ENCODE measurements at places on chromosomes 16 and 17.

- no peak for DNase-seq
Observed at GRCh38 chr16:80947708-80948625, 58.7 kb downstream of the CMC2 start.

DNA sequence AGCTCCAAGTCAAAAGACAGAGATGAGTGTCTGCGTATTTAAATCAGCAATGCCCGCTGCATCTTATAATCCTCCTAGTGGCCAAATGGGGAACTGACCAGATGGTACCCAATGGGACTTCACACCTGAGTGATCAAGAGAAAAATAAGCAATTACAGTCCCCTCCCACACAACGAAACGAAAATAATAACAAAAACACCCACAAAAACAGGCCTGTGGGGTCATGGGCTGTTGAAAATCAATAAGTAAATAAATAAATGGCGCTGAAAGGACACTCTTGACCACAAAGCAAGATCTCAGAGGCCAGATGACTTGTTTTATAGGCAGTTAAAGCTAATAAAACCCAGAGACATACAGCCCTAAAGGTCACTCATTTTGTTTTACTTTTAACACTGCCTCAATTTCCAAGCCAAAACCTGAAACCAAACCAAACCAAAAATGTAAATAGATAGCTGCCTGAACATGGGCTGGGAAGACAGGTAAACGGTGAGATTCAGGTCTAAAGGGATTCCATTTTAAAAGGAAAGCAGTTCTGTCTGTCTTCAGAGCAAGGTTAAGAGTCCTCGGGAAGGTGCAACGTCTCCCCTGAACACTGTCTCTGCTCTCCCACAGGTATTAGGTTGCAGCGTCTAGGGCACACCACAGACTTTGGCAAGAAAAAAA lies 1.3 kb downstream of the ZNF821 start:
- DNase-seq = no peak

DNA sequence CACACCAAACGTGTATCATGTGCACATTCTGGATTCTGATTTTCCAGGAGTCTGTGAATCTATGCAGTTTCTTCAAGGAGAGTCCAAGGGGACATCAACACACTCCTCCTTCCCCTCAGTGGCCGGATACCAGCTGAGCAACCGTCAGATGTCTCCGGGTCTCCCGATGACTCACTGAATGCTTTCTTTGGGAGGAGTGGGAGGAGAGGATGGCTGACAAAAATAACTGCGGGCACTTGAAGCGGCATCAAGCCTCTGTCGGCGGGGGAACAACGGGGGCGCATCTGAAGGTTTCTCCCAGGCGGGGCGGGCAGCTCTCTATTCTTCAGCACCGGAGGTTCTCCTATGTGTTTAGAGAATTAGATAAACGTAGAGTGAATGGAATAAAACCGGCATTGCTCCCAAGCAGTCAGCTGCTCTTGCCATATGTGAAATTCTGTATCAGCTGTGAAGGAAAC lies 24.6 kb upstream of the LRRC75A start:
- no peak for DNase-seq

DNA sequence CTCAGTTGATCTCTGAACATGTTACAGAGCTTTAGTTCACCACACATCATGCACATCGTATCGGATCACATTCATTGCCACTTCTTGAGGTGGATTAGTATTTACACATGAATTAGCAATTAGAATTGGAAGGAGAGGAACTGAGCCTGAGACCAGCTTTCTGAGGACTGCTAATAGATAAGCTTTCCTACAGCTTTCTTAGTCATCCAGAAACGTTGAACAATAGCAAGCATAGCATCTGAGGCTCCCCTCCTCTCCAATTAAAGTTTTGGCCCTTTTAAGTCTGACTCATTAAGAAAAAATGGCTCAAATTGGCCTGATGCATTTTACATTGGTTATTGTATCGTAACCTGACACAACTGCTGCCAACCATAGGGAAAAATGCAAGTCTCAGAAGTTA lies 1130.4 kb downstream of the CDH8 start:
- DNase-seq = no peak

GRCh38 chr16:11392041-11392581 lies 46.9 kb downstream of the RMI2 start:
- DNase-seq = no peak

GRCh38 chr17:62781356-62781755 lies 26.8 kb downstream of the MARCHF10 start:
- no peak for DNase-seq

GRCh38 chr16:69132424-69133252 lies at the start of the genes CHTF8 and UTP4:
CHTF8 (minus strand) TSS chr16:69132588; CDS start chr16:69121458, 11,130 bp downstream.
UTP4 (plus strand) TSS chr16:69132649; CDS start chr16:69133460, 811 bp downstream.
- DNase-seq = no peak

DNA sequence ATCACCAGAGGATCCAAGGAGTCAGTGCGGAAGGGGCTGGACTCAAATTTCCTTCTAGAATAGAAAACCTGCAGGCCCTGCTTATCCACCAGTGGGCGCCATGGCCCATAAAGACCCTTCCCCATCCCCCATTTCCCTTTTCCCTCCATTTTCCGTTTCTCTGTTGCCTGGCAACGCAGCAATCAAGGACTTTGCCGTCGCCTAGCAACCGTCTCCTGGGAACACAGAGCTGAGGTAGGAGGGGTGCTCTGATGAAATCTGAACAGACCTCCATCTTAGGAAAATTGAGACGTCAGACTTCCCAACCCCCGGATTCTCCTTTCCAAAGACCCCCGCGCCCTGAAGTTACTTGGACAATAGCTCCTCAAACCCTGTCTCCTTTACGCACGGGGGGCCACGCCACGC lies 5.7 kb downstream of the DLG4 start:
- DNase-seq = no peak

- DNase-seq = no peak
Observed at GRCh38 chr16:66705790-66706505, 9.4 kb upstream of the CMTM4 start.

- no peak for DNase-seq
Observed at GRCh38 chr16:31083981-31084380, 4.8 kb downstream of the PRSS53 start.

- DNase-seq = no peak
Observed at GRCh38 chr17:82370471-82371332, 863 bp upstream of the UTS2R start.

DNA sequence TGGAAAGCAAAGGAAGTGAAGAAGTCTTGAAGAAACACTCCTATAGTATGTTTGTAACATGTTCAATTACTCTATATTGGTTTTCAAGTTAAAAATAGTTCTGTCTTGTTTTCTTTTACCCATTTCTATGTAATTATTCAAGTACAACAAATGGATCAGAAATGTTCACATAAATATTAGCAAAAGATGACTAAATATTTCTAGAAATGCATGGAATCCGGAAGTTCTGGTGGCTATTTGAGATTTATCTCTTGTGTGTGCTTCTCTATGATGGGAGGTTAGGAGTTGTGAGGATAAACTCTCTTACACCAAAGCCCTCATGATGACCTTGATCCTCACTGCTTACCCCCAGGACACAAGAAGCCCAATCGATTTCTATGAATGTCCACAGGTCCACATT lies 237.5 kb downstream of the CDH8 start:
- DNase-seq = no peak

GRCh38 chr16:57304169-57305061 lies 19.9 kb upstream of the PLLP start:
- peak; percentile 37 for DNase-seq

DNA sequence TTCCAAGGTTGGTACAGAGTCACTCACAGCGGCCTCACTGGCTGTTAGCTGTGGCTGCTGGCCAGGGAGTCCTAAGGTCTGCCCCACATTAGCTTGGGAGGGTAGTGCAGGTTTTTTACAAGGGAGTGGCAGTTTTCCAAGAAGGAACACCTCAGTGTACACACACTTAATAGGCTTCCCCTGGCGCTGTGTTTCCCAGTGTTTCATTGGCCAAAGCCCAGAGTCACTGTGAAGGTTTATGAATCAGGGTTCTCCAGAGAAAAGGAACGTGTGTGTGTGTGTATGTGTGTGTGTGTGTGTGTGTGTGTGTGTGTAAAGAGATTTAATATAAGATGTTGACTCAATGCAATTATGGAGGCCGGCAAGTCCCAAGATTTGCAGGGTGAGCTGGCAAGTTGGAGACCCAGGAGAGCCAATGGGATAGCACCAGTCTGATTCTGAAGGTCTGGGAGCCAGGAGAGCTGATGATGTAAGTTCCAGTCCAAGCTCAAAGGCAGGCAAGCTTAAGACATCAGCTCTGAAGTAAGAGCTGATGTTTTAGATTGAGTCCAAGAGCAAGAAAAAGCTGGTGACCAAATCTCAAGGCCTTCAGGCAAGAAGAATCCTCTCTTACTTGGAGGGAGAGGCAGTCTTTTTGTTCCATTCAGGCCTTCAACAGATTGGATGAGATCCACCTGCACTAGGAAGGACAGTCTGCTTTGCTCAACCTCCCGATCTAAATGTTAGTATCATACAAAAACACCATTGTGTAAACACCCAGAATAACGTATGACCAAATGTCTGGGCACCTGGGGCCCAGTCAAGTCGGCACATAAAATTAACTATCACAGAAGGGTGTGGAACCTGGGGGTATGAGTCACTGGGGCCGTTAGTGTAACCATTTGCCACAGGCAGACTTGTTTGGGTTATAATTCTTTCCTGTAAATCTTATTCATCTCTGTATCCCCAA lies 206.8 kb downstream of the PRKCA start:
- peak; percentile 70 for DNase-seq

DNA sequence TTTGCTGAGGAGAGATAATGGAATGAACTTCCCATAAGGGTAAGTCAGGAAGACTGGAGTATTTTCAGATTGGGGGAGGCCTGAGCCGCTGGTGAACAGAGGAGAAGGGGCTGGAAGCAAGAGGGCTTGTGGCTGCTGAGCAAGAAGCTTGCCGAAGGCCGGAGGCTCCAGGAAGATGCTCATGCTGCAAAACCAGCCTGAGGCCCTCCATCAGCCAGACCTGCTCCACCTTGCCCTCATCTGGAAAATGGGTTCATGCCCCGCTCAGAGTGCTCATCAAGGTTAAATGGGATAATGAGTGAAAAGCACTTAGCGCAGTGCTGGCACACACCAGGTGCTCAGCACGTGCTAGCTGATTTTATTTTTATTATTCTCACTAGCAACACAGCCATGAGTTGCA lies 5.5 kb upstream of the ASGR1 start:
- DNase-seq = no peak

DNA sequence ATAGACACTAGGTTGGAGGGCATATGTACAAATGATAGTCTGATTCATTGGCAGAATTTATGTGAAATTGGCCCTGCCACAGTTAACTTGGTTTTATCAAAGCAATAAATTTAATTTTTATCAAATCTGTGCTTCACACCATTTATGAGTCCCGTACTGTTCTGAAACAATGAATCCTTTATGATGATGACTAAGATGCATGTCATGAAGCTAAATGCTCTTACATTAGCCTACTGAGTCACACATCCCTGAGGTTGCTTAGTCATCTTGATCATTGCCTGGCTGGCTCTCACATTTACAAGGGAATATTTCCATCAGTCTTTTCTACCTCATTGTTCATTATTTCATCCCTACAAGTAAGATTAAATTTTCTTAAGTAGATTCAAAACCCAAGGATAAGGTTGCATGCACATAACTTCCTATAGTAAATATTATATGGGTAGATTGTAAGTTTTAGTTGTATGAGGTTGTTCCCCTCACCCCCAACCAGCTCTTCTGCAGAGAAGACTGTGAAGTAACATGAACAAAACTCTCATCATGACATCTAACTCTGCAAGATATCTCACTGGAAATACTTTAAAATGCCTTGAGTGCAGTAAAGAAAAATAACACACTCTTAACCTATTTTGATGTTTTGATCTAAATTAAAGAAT lies 170.7 kb downstream of the CYB561 start:
- DNase-seq = peak; percentile 80

- no peak for DNase-seq
Observed at GRCh38 chr17:11330006-11330405, 89.0 kb downstream of the SHISA6 start.

- no peak for DNase-seq
Observed at GRCh38 chr16:69711115-69711740, 15.1 kb downstream of the NQO1 start.
